SW480 (cell line): ENCODE measurements at places on chromosomes 2 and 18.
A peak's percentile ranks its signal among the peaks of the same experiment; 100 is the strongest.

DNA sequence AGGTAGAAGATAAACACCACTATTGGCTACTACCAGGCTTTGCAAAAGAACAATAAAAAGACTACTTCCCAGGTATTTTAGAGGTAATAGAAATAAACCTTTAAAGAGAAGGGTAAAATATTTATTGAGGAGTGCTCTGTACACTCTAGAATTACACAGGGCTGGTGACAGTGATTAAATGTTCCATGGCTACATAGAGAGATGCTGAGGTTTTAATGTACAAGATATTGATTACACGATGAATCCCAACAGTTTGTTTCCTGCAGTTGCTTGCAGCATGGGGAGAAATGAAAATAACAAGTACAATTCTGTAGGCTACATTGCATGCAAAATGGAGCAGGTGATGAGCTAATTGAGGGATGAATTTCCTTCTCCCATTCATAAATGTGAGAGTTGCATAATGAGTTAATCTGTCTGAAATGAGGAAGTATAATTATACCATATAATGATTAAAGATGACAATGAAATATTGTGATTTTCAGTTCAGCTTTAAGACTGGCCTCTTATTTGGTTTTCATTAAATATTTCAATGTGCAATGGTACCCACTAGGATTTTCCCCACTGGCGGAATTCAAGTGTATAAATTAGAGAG lies 266.1 kb downstream of the SOCS6 start:
- DNase-seq, result no peak

DNA sequence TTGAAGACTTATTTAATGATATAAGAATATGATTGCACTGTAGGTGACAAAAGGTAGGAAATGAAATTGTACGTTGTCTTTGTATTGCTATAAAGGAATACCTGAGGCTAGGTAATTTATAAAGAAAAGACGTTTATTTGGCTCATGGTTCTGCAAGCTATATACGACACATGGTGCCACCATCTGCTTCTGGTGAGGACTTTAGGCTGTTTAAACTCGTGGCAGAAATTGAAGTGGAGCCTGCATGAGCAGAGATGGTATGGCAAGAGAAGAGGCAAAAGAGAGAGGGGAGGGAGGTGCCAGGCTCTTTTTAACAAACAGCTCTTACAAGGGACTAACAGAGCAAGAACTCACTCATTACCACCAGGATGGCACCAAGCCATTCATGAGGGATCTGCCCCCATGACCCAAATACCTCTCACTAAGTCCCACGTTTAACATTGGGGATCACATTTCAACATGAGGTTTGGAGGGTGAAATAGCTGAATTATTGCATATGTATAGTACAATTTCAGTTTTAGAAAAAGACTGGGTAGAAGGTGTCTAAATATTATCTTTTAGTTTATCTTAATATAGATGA lies 86.8 kb downstream of the GULP1 start:
- no peak for DNase-seq

- DNase-seq, result no peak
Measured at GRCh38 chr18:59691996-59692395, 5.2 kb downstream of the CCBE1 start.

GRCh38 chr18:45783097-45784075 lies 42.1 kb upstream of the SIGLEC15 start:
- DNase-seq, result no peak

GRCh38 chr2:166384774-166385173 lies 9.0 kb upstream of the SCN9A start:
- peak; percentile 18 for DNase-seq

- DNase-seq, result no peak
Measured at GRCh38 chr2:11019614-11020013, 107.9 kb downstream of the KCNF1 start.

- no peak for DNase-seq
Measured at GRCh38 chr2:7289697-7290096, 372.5 kb downstream of the RNF144A start.

DNA sequence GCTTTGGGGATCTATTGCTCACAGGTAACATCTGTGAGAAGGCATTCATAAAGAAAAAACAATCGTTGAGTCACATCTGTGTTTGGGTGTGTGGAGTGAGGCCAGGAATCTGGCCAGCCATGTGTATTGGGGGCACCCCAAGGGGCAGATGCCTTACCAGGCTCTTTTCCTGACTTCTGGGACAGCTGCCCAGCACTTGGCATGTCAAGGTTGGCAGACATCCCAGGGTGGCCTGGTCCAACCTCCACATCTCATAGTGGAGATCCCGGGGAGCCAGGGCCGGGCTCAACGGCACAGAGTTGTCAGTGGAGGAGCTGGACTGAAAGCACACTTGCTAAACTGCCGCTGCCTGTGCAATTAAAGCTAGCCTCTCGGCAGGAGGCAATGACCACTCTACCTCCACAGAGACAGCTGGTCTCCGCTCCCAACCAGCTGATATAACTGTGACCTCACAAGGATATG lies 75.3 kb upstream of the MGAT4A start:
- no peak for DNase-seq

DNA sequence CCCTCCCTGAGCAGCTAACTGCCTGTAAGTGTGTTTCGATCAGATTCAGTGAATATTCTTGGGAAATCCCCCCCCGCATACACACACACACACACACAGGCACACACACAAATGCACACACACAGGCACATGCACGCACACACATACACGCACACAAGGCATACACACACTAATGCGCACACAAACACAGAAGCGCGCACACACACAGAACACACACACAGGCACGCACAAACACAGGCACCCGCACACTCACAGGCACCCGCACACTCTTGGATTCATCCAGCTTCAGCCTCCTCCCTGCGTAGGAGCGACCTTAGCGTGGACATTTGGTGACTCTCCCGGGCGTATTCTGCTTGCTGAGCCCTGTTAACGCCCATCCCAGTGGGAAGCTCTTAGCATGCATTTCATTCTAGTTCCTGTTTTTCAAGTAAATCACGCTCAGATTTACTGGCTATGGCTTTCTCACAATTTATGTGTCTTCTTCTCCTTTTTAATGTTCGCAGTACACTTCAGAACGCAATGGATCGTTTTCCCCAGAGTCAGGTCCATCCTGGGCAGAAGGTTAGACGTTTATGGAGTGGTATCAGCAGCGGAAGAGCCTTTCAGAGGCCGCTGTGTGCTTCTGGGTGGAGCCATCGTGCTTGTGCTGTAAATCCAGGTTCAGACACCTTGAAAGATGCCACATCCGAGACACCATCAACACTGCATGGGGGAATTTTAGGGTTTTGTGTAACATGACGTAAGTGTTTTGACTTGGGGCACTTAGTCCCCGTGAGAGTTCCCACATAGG lies 656.6 kb downstream of the GALR1 start:
- no peak for DNase-seq

DNA sequence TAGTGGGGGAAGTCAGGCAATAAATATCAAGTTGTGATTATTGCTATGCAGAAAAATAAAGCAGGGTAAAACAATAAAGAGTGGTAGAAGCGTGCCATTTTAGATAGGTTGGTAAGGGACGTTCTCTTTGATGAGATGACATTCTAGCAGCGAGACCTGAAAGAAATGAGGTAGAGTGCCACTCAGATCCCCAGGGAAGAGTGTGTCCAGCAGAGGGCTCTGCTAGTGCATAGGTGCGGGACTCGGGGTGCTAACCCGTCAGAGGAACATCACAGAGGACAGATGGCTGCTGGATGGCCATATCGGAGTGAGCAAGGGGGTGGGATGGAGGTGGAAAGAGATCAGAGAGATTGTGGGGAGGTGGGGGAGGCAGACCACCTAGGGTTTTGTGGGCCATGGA lies 16.3 kb upstream of the GTF2A1L start:
- peak; percentile 71 for DNase-seq

DNA sequence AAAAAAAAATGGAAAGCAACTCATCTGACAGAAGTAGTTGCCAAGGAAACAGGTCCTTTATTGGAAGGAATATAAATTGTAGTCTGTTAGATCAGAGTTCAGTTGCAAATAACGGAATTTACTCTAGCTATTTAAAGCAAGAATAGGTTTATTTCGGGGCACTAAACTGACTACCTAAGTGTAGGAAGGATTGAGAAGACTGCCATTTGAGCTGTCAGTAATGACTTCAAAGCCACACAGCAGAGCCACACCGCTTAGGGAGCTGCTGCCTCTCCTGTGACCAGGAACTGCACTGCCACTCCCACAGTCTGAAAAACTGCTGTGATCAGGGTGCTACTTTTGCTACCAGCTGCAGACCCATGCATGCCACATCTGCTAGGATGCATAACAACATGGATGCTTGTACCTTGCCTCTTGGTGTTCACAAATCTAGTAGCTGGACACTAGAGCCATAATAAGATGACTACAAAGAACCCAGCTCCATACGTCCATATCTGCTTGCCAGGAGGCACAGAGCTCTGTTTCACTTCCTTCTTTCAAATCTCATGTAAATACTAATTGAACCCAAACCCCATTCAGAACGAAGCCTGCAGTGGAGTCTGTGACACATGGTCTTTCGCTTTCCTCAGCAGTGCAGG lies 2.2 kb downstream of the DSG2 start:
- no peak for DNase-seq

DNA sequence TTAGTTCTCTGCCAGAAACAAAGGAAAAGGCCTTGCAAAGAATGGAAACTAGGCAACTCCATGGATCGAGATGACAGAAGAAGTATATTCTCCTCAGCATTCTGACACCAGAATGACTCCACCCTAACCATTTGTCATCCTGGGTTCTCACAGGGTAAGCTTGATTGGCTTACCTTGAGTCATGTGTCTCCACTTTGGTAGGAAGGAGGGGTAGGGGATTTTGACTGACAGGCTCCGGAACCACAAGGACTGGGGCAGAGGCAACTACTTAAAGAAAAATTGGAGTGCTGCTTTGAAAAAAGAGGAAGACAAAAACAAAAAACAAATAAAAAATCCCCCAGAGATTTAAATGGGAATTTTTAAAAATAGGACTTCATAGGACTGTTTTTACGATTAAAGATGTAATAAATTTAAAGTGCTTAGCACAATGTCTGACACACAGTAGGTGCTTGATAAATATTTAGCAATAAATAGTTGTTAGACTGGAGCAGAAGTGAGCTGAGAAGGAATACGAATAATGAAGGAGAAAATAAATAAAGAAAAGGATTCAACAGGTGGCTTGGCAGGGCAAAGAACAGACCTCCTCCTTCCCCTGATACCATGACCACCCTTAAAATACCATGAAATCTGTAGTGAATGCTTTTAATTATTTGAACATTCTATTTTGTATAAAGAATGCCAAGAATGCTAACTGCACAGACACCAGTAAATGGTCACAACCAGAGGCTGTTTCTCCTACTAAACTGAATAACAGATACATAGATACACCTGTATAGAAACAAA lies 230.2 kb downstream of the CDCA7 start:
- no peak for DNase-seq

- no peak for DNase-seq
Measured at GRCh38 chr2:2331881-2332280, 806 bp upstream of the MYT1L start.

DNA sequence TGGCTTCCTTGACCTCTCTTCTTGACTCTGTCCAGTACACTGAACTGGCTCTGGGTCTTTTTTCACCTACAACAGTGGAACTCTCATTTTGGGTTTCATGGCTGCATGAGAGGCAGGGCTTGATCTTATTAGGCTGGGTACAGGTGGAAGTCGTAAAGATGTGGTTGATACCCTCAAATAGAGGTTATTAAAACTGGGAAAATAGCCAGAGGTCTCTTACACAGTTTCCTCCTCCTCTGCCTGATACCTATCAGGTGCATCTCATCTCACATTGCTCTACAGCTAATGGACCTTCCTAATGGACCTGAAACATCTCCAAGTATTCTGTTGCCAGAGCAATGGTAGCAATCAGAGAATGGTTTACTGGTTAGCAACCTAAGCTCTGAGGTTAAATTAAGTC lies 231.8 kb downstream of the ETAA1 start:
- no peak for DNase-seq

DNA sequence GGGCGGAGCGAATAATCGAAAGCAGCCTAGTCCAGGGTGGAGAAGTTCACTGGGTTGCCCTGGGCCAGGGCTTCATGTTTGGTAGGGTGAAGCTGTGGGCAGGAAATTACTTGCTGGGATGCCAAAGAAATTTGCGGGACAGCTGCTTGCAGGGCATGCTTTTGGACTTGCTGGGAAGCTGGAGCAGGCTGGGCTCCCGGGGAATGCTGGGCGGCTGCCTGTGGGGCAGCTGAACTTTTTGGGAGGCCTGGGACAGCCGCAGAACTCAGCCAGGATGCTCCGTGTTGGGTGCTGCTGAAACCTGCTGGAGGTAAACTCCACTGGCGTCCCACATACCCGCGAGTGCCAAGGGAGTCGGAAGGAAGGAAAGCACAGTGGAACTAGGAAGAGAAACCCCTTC lies 31.9 kb downstream of the ASB1 start:
- DNase-seq, result no peak

- DNase-seq, result no peak
Measured at GRCh38 chr2:129483366-129483765, 496.1 kb upstream of the RAB6C start.

- no peak for DNase-seq
Measured at GRCh38 chr2:119808516-119809147, 48.9 kb downstream of the PTPN4 start.

GRCh38 chr2:144012304-144012703 lies 507.6 kb downstream of the ZEB2 start:
- no peak for DNase-seq

DNA sequence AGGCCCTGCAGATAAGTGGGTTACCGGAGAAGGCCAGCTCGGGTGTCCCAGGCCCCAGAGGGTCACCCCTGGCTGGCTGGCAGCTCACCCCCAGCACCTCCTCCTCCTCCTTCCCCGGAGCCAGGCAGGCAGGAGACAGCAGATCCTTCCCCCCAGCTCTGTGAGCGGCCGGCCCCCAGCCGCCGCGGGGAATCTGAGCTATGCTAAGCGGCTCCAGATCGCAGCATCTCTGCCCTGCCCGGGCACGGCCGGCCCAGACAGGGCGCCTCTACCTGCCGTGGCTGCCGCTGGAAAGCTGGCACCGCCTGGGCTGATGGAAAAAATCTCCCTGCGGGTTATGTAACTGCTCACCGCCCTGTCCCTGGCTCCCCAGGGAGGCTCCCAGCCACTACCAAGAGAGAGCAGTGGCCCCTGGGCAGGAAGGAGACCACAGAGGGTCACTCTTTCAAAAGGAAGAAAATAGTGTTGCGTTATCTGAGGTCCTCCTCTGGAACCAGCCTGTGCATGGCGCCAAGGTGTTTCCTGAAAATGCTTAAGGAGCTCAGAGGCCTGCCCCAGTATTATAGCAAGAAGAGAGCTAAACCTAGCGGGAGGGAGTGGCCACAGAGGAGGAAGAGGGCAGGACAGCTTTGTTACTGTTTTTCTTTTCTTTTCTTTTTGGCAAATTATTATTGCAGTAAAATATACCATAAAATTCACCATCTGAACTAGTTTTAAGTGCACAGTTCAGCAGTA lies 179.0 kb downstream of the SMAD7 start:
- no peak for DNase-seq

GRCh38 chr2:113206251-113206650 lies 32.5 kb downstream of the PSD4 start:
- no peak for DNase-seq

- DNase-seq, result no peak
Measured at GRCh38 chr2:240570531-240571313, 2.4 kb downstream of the RNPEPL1 start.

DNA sequence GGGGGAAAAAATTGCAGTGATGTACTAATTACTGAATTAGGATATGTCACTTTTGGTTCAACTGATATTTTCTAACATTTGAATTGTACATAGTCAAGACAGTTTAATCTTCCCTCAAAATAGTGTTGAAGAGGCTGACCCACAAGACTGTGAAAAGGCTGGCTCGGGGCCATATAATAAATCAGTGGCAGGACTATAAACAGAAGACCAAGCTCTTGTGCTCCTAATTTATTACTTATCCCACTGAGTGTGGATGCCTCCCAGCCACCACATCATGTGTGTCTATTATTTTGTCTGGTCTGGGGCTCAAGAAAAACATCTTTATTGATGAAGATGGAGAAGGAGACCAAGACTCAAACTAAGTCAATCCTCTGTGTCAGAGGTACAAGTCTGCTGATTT lies 64.4 kb downstream of the PLEKHM3 start:
- no peak for DNase-seq
